ENCODE measurements at places on chromosomes 5 and 9.

GRCh38 chr5:180688330-180689070, 39.1 kb upstream of the FLT4 start:
- no peak for DNase-seq

DNA sequence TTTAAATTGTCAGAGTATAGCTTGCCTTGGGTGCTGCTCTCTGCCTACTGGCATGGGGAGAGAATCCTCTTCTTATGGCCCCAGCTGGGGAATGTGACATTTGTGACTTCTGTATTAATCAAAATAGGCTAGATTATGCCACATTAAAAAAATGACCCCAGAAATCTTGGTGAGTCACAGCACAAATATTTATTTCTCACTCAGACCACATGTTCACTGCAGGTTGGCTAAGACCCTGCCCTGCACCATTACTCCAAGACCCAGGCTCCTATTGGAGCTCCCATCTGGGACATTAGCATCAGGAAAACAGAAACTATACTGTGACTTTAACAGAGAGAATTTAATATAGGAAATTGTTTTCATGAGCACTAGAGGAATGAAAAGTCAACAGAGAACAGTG, 16.6 kb upstream of the WHRN start:
- peak; percentile 29 for DNase-seq

- DNase-seq, result no peak
Observed at GRCh38 chr5:55096861-55097260, 5.6 kb upstream of the GZMA start.

- no peak for DNase-seq
Observed at GRCh38 chr9:88234114-88234513, 95.8 kb upstream of the SPATA31C2 start.

- DNase-seq, result no peak
Observed at GRCh38 chr9:93591301-93592007, 15.1 kb downstream of the PHF2 start.

- no peak for DNase-seq
Observed at GRCh38 chr9:93037476-93037971, 21.0 kb upstream of the SUSD3 start.

- peak; percentile 8 for DNase-seq
Observed at GRCh38 chr5:125274938-125275724, 528.7 kb upstream of the ZNF608 start.

DNA sequence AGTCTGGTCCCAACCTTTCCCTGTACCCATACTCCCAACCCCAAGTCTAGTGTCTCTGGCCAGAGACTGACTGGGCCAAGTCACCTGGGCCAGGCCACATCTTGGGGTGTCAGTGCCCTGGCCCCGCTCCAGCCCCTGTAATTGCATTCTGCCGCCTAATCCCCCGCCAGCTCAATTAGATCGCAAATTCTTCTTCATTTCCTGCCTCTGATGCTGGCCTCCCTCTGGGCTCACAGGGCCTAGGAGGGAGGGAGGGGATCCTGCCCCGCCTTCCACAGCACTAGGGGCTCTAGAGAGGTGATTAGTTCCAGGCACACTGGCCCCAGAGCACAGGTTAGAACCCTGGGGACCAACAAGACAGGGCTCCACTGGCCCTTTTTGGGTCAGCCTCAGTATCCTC, 5.5 kb downstream of the CXXC5 start:
- no peak for DNase-seq

DNA sequence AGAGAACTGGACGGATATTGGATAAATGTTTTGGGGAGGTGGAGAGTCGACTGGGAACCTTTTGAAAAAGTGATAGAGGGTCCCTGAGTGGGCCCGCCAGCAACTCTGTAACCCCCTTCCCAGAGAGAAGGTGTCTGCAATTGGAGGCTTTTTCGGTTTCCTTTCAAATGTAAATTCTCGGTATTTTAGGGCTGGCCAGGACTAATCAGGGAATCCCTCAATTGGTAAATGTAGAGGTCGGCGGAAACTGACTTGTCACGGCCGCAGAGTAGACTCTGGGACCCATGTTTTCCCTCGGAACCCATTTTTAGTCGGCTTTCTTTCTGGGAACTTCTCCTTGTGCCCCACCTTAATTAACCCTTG, 524 bp downstream of the CCNB1 start:
- no peak for DNase-seq

- no peak for DNase-seq
Observed at GRCh38 chr5:20323323-20323722, 335.3 kb upstream of the CDH18 start.

GRCh38 chr5:7638456-7638855, 212.5 kb downstream of the CFAP90 start:
- no peak for DNase-seq

DNA sequence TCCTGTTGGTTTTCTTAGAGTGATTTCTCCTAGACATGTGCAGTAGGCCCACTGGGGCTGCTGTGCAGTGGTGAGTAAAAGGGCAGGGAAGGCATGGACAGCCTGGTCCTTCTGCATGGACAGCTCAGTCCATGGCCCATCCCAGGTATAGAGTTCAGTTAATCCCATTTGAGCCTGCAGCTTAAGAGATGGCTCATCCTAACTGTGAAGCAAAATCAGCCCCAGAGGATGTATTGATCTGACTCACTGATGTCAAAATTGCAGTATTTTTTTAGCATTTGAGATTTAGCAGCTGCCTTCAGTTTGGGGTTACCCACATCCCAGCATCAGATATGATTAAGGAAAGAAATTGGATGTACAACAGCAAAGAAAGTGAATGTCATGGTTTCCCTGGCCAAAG, 93.4 kb downstream of the PDE6A start:
- no peak for DNase-seq

DNA sequence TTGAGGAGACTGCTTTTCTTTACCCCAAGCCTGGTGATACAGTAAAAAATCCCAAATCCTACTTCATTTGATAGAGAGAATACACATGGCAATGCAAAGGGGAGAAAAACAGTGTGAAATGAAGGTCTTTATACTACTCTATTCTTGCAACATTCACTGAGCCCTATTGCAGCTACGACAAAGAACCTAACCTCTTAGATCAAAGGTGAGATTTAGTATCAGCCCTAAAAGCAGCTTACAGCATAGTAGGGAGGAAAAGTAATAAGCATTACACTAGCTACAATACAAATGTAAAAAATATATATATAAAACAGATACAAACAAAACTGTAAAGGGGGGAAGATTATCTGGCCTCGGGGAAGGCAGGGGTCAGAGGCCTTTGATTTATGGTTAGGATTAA, 147.1 kb downstream of the MAPKAP1 start:
- DNase-seq, result no peak

DNA sequence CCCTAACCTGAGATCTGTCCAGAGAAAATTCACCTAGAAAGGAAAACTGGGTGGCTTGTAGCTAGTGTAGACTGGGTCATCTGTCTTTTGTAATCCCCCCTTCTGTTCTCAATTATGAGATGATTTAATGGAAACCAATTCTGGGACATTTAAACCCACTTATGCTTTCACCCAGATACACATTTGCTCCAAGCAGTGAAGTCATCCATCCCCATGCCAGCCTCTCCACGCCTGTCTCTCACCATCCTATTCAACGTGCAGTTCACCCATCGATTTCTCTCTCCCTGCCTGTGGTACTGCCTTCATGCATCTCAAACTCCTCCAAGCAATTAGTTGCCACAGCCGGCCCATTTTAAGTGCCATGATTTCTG, 1.8 kb downstream of the PHF19 start:
- DNase-seq, result no peak

- DNase-seq, result no peak
Observed at GRCh38 chr9:75438716-75439115, 350.4 kb downstream of the OSTF1 start.

- DNase-seq, result no peak
Observed at GRCh38 chr9:98101868-98102273, 17.2 kb downstream of the TRIM14 start.

DNA sequence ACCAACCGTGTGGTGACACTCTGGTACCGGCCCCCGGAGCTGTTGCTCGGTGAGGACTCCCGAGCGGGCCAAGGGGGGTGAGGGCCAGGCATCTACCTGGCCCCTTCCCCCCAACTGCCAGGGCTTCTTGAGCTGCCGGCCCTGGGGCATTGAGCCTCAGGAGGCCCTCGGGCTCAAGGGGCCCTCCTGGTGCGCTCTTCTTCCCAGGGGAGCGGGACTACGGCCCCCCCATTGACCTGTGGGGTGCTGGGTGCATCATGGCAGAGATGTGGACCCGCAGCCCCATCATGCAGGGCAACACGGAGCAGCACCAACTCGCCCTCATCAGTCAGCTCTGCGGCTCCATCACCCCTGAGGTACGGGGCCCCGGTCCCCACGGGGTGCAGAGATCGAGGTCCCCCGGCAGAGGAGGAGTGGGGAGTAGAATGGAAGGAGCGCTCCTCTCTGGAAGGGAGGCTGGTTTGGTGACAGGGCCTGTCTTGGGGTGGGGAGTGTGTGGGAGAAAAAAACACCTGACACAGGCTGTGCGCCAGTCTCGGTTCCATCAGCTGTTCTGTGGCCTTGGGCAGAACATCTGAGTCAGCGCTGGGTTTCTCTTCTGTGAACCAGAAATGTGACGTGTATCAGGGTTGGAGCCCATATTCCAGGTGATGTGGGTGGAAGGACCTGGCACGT, 2.6 kb downstream of the CDK9 start:
- DNase-seq, result no peak

- no peak for DNase-seq
Observed at GRCh38 chr5:6941631-6942030, 228.4 kb downstream of the TENT4A start.

DNA sequence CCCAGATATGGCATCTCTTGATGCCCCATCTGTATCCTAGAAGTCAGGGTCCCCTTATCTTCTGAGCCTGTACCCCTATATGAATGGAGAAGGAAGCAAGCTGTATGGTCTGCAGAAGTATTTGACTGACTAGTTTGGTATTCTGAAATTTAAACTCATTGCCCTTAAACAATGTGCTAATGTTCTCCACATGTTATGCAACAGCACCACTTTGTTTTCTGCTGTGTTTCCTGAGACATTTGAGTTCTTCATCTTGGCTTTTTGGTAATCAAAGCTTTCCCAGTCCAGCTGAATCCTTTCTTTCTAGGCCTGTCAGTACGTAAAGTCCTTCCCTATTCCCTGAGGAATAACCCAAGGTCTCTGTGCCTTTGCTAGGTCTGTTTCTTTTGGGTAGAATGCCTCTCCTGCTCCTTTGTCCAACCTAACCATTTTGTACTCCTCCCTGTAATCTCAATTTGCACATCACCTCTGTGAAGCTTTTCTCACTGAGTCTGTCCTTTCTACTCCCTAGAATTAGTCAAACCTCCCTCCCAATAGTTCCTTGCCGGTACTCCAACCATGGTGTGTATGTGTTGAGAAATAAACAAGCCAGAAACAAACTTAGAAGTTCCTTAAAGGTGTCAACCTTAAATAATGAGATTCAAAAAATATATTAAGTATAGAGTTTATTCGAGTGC, 72.1 kb upstream of the HSPB3 start:
- DNase-seq, result no peak

GRCh38 chr9:137660144-137660543, 41.3 kb downstream of the EHMT1 start:
- no peak for DNase-seq

GRCh38 chr5:148641735-148642134, 12.6 kb downstream of the HTR4 start:
- DNase-seq, result no peak

- DNase-seq, result no peak
Observed at GRCh38 chr9:86684148-86684547, 263.2 kb downstream of the GAS1 start.

DNA sequence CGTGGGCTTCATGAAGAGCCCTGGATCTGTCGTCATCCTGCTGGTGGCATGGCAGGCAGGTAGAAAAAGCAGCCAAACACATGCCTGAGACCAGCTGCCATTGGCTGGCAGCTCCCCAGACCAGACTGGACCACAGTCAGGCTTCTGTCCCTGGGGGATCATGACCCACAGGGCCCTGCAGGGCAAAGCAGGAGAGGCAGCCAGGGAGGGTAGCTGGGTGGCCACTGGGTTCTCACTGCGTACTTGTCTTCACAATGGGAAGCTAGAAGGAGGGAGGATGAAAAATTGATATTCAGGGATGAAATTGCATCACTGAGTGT, 67.8 kb upstream of the GARNL3 start:
- no peak for DNase-seq

DNA sequence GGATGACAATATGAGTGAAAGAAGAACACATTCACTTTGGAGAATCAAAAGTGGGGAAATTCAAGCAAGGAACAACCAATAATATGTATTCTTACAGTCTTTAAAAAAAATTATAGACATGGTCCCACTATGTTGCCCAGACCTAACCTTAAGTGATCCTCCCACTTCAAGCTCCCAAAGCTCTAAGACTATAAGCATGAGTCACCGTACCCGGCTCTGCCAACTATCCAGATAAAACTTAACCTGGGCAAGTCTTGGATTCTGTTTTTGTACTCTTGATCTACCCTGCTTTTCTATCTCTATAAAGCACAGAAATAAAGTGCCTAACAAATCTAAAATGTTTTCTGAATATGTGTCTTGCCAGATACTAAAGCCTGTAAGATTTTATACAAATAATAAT, 30.9 kb downstream of the CEMIP2 start:
- peak; percentile 57 for DNase-seq

DNA sequence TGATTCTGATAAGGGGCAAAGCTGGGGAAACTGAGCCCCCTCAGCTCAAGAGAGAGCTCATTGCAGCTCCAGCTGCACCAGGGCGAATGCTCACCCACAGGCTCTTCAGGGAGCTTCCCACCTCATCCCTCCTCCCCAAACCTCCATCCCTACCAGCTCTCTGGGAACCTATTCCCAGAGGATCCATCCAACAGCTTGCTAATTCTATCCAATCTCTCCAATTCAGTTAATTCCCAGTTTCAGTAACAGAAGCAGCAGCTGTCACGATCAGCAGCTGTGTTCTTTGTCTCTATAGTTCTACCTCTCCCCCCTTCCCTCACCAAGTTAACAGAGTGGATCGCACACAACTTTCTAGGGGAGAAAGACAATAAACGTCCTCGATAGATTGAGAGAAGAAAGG, 135.5 kb upstream of the EFNA5 start:
- DNase-seq, result no peak

- DNase-seq, result no peak
Observed at GRCh38 chr5:147446523-147446922, 63.3 kb downstream of the DPYSL3 start.

DNA sequence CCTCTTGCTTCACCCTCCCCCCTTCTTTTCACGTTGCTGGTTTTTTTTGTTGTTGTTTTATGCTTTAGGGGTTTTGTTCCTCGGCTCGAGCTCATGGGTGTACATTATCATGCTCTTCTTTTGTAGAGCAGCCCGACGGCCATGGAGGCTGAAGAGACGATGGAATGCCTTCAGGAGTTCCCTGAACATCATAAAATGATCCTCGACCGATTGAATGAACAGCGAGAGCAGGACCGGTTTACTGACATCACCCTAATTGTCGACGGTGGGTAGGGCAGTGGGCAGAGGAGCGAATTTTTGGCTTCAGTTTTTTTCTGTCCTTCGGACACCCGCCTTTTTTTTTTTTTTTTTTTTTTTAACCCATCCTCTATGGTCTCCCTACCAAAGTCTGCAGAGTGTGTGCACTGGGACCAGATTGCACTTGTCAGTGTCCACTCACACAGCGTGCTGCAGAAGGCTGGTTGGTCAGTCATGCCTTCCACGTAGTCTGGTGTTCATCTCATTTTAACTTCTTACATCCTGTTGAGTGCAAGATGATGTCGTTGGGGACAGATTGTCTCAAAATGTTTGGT, 1.3 kb downstream of the ZNF131 start:
- peak; percentile 46 for DNase-seq

All from PC-3 (cell line).